Activated gamma-delta T cell treated with Interleukin-2 at 50 U/mL for 16 hours (primary cell): ENCODE measurements at places on chromosomes 5 and 9.

DNA sequence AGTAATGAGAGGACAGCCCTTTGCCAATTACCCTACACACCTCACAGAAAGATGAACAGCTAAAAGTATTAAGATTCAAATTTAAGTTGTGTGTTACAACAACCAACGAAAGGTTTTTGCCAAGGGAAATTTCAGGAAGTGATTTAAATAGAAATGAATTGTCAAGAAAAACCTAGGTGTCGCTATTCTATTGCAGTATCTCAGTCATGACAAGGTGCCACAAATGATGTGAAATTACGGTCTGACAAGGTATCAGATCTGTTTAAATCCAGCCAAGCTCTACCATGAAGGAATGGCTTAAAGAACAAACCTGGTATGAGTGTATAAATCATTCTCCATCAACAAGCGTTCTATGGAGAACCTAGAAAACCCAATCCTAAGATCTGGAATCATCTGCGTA, 189.7 kb downstream of the ATPSCKMT start:
- DNase-seq, result no peak

- DNase-seq, result no peak
These were observed 10.6 kb upstream of the TMEM38B start for GRCh38 chr9:105683688-105684275.

- no peak for DNase-seq
These were observed 16.4 kb downstream of the ZSWIM6 start for GRCh38 chr5:61348447-61348846.

DNA sequence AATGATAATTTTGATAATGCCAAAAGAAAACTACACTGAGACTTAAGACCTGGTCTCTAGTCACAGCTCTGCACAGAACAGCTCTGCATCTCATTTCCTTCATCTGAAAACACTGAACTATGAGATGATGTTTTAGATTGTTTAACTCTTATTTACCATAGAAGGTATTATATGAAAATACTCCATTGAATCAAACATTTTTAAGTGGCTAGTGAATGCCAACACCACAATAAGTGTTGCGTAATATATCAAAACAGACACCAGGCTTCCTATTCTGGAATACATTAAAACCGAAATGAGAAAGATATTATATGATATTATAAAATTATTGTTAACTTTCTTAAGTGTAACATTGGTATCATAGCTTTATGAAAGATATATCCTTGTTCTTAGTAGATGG, 14.6 kb downstream of the CETN3 start:
- DNase-seq, result no peak

- no peak for DNase-seq
These were observed 22.0 kb downstream of the PUM3 start for GRCh38 chr9:2821855-2822254.

DNA sequence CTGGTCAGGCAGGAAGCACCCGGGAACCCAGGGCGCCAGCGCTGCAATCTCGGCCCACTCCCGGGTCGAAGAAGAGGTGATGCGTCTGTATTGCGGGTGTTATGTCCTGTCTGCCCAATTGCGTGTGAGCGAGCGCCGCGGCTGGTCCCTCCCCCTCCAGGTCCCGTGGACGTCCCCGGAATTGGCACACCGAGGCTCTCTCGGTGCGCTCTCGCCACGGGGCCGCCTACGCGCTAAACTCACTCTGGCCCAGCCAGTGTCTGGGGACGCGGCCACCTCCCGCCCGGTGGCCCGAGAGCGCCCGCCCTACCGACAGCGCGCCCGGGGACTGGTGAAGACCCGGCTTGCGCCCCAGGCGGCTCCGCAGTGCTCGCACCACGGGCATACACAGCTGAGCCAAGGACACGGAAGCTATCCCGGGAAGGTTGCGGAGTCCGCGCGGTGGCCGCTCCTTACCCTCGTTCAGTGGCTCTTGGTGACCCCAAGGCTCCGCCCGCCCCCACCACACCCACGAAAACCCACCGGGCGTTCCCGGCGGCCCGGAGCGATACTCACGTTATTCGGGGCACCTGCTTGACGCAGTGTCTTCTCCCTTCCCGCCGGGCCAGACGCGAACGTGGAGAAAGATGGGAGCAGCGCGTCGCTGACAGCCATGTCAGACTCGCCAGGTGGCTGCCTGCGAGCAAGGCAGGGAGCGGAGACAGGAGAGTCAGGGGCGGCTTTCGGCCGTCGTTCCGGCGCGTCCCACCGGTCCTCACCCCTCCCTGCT, 1.0 kb downstream of the KLF4 start:
- no peak for DNase-seq

- DNase-seq, result no peak
These were observed 283.6 kb upstream of the NMUR2 start for GRCh38 chr5:152688561-152689249.

GRCh38 chr5:107580889-107581820, 89.6 kb downstream of the EFNA5 start:
- no peak for DNase-seq

GRCh38 chr9:70602321-70603019, 188.0 kb upstream of the KLF9 start:
- peak; percentile 18 for DNase-seq

DNA sequence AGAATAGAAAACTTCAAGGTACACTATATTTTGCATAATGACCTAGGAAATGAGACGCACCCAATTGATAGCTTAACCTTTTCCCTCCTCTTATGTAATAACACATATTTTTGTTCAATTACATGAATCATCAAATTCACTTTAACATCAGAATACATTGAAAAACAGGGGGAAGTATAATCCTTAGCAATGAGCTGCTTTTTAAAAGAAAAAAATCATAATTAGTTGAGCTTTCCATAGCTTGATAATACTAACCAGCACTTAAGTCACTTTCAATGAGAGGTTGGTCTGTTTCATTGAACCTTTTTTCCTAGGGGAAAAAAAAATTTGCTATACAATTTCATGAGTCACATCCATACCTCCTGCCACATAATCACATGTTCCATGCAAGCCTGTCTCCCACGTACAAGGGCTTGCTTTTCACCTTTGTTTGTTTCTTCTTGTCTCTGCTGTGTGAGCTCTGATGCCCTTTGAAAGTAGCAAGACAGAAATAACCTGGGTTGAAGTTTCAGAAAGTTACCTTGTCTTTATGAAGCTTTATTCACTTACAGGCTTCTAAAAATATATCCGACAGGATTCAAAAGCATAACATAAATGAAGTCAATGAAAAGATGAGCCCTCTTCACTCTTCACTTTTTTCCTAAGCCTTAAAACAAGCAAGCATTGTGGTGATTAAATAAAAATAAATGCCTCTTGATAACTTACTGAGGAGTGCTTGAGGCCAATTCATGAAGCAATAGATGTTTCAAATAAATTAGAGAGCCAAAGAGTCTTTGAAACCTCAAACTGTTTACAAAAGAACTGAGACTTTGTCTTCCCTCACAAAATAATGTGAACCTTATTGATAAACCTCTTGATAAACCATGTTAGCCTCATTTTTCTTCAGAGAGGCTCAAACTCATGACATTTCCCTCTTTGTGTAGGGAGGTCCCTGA, 108.5 kb downstream of the FEM1C start:
- no peak for DNase-seq
